ENCODE measurements at places on chromosomes 7 and 10.
A peak's percentile ranks its signal among the peaks of the same experiment; 100 is the strongest.

GRCh38 chr10:29623797-29624196 lies 11.0 kb downstream of the SVIL start:
- no peak for DNase-seq

GRCh38 chr7:87935384-87935706 lies 1.3 kb downstream of the ADAM22 start:
- DNase-seq: no peak

DNA sequence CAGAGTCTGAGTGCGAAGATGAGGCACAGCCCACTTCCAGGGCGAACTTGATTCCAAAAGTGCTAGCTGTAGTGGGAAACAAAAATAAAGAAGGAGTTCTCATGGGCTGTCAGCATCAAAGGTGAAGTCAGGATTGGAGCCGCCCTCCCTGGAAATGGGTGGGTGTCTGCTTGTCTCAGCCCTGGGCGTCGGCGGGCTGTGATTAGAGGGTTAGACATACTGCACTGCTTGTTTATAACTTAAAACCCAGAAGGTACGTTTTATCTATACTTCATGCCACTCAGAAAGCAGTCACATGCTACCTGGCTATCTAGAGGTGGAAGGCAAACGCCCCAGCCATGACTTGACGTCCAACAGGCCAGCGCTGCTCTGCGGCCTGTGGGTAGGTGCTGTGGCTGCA lies 108.7 kb upstream of the NPS start:
- DNase-seq: no peak

DNA sequence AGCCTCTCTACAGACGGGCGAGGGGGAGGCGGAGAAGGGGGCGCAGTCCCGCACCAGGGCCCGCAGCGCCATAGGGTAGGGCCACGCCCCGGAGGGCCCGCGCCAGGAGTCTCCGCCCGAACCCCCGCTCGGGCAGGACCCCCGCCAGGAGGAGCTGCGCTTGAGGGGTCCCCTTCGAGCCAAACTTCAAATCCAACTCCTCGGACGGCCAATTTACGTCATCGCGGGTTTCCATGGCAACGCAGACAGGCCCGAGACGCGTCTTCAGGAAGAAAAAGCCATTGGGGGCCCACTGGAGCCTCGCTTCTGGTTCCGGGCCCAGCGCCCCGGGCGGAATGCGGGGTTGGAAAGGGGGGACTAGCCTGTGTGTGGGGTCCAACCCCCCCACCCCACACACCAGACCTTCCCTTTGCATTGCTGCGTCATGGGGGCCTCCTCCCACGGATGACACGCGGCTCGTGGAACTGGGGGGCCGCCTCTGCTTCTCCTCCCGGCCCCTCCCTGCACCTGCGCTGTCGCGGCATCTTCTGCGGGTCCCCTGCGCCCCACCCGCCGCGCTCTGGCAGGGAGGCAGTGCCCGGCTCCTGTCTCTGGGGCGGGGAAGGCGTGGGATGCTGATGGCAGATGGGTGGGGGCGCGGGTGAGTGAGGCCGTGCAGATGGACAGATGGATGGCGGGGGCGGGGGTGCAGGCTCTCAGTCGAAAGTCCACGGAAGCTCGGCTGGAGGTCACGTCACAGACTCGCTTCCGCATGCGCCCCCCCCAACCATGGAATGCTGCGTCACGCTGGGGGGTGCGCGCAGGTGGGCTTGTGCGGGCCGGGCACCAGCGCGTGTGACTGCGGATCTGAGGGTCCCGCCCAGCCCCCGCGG lies 1.2 kb downstream of the CALY start:
- DNase-seq: peak; percentile 88

GRCh38 chr7:76231583-76231982 lies 29.9 kb downstream of the SRRM3 start:
- DNase-seq: no peak

DNA sequence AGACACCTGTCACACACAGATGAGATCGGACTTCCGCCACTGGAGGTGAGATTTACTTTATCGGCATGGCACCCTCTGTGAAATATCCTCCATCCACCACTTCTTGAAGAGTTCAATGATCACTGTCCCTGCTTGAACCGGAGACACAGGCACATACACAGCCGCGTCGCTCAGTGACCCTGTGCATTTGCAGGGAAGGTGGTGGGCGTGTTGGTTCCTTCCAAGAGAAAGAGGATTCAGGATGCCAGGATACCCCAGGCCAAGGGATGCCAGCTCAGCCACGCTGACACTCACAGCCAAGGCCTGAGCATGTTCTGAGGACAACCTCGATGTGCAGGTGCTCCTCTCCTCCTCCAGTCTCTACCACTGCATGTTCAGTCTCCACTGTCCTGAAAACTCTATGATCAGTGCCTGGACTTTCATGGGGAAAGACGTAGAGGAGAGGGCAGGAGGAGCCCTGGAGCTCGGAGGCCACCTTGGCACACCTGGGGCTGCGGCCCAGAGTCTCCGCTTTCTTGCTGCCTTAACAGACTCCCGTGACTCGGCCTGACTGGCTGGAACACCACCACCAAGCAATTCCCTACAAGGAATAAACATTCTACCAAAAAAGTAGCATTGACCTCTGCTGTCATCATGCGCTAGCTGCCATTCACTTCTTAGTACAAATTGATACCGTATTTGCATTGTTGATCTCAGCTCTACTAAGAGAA lies 115.2 kb downstream of the TCERG1L start:
- DNase-seq: no peak

- no peak for DNase-seq
These were observed 83.0 kb downstream of the SGMS1 start for GRCh38 chr10:50540826-50541122.

DNA sequence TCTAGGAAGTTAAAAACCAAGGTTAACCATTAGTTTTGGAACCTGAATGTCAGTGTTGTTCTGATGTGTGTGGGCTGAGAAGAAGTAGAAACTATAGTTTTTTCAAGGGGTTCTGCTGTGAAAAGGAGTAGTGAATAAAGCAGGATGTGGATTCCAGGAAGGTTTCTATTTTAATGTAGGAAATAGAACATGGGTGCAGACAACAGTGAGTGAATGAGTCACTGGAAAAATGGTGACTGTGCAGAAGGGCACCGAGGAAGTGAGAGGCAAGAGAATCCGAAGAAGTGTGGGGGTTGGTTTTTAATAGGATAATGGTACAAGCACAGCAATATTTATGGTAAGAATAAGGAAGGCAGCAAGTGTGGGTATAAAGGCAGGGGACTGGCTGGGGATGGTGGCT lies 120.4 kb downstream of the ARHGAP21 start:
- no peak for DNase-seq
